ENCODE measurements at places on chromosomes 5 and 9. TPM values are rescaled to one million over a fixed set of nuclear protein-coding genes. Genes with fewer than 3 reads are reported as not detected.

Gene FGD3
- not detected for total RNA-seq

Gene RFK
- 14.1 TPM for total RNA-seq

Gene TYRP1
- 1.7 TPM for total RNA-seq

Gene SLC25A2
- total RNA-seq = 0.18 TPM

Gene COL15A1
- 164 TPM for total RNA-seq

Gene FOXD4L4
- 0.14 TPM for total RNA-seq

Gene ADAMTS2
- total RNA-seq = 68.5 TPM

Gene OR1Q1
- total RNA-seq = not detected

Gene PCDHA1
- under 0.01 TPM for total RNA-seq

Gene KCNN2
- total RNA-seq = 0.43 TPM

Gene PCDHGA1
- total RNA-seq = 1.1 TPM

Gene GLRA1
- not detected for total RNA-seq

Gene C5orf52
- total RNA-seq = not detected

Gene PRR7
- 2.7 TPM for total RNA-seq

Gene LMX1B
- total RNA-seq = not detected

Gene UNC5A
- total RNA-seq = under 0.01 TPM

Gene SLC25A48
- total RNA-seq = not detected

Gene CAMK2A
- 0.71 TPM for total RNA-seq

Gene CCDC180
- 1.7 TPM for total RNA-seq

Gene ZFP37
- total RNA-seq = 2.3 TPM

Gene IRX2
- total RNA-seq = not detected

Gene JMY
- total RNA-seq = 15.6 TPM

Gene PCDHGA5
- 1.3 TPM for total RNA-seq

Gene RNF224
- total RNA-seq = not detected

Gene PSD2
- total RNA-seq = under 0.01 TPM

Gene NR5A1
- total RNA-seq = not detected

Gene SLC36A3
- total RNA-seq = not detected

Gene ANKRD34B
- total RNA-seq = not detected

Gene PDE6A
- total RNA-seq = not detected

Gene DELE1
- total RNA-seq = 32.7 TPM

Gene TMEM245
- 30.2 TPM for total RNA-seq

Gene SOHLH1
- total RNA-seq = not detected

Gene NR4A3
- 1.00 TPM for total RNA-seq

Gene MEGF10
- 0.14 TPM for total RNA-seq

Gene HINT1
- total RNA-seq = 213 TPM

Gene BRD3OS
- total RNA-seq = 13.8 TPM

Gene PLCXD3
- total RNA-seq = under 0.01 TPM

Gene ZNF454
- 2.1 TPM for total RNA-seq

Gene ZNF462
- total RNA-seq = 12.9 TPM

Gene FBXW2
- total RNA-seq = 32.9 TPM

Gene BSPRY
- total RNA-seq = not detected

Gene TAF1L
- not detected for total RNA-seq

Gene SEMA5A
- 5.3 TPM for total RNA-seq

Gene CLTB
- total RNA-seq = 107 TPM

Gene CSF2
- total RNA-seq = not detected

Gene PROB1
- 1.0 TPM for total RNA-seq

Gene CDC25C
- total RNA-seq = 1.1 TPM

Gene PCDH12
- total RNA-seq = 0.14 TPM

Gene ACER2
- 1.3 TPM for total RNA-seq

Gene SHISAL2B
- not detected for total RNA-seq

Gene PCDHGC3
- total RNA-seq = 38.1 TPM

Gene PRDM9
- not detected for total RNA-seq
